Activated naive CD4-positive, alpha-beta T cell treated with Interleukin-2 at 50 U/mL for 16 hours (primary cell): ENCODE measurements at places on chromosomes 12 and 14.

- no peak for DNase-seq
Measured at GRCh38 chr14:99883866-99884650, 90.8 kb downstream of the EML1 start.

GRCh38 chr12:58725400-58726105, 194.8 kb downstream of the LRIG3 start:
- DNase-seq: no peak

DNA sequence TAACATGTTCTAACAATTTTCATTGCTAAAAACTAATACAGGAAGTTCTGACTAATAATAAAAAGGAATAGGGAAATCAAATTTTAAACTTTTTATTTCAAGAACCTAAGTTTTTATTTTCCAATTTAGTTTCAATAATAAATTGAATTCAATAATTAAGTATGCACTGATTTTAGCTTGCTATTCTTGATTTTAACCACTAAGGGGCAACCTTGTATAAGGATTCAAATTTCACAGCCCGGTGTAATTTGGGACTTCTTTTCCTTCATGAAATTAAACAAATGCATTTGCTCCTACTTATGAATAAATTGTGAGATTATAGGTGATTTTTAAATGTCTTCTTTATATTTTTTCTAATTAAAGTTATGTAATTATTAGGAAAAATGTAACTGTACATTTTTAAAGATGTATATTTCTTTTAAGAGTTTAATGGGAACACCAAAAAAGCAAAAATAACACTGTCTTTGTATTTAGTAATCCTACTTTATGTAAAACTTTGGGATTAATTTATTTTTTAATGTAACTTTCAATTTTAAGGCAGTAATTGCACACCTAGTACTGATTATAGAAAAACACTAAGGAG, 241.4 kb upstream of the PDZRN4 start:
- DNase-seq: no peak

DNA sequence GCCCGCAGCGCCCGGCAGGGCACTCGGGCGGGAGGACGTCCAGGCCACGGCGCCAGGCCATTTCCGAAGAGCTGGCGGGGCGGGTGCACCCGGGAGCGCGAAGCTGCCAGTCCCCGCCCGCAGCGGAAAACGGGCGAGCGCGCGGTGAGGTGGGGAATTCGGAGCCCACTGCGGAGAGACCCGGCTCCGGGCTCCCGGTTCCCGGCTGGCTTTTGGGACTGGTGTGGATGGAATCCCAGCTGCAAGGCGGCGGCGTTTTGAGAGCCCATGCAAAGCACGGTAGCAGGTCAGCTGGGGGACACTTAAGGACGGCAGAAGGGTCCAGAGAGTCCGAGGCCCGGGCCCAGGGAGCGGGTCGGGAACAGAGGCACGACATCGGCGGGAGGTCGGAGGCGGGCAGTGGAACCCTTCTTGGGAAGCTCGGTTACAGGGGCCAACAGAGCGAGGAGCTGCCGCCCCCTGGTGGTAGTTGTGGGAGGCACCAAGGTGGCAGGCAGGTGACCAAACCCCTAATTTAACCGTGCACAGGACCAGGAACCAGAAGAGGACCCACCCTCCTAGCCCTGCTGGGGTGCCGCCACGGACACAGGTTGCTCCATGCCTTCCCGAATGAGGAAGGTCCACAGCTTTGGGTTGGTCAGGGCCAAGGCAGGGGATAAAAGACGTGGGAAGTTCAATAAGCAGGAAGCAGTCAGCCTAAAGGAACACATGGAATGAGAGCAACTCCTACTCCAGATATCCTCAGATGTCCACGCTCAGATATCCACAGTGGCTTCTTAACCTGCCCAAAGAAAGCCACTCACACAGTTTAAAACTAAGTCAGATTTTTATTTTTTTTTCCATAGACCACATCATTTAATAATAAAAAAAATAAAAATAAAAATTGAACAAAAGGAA, 685 bp upstream of the CDH24 start:
- DNase-seq: peak; percentile 87

DNA sequence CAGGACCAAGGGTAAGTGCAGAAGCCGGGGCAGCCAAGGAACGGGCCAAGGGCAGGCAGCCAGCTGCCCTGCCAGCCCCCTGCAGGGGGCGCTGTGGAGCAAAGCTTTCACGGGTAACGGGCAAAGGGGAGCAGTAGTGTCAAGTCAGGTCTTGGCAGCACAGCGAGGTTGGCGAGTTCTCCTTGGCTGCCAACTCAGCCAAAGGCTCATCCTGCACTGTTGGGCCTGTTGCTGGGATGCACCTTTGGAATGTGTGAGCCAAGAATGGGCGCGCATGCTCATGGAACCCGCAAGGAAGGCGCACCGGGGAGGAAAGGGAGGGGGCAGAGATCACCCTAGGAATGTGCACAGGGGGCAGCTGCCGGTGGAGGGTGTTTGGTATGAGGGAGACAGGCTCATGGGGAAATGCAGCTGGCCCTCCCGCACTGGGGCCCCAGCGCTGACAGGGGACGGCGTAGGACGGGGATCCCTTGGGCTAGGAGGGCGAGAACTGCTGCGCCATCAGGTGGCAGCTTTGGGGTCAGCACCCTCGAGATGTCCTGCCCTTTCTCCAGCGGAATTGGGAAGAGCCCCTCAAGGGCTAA, 138.0 kb downstream of the ASCL4 start:
- DNase-seq: peak; percentile 58

DNA sequence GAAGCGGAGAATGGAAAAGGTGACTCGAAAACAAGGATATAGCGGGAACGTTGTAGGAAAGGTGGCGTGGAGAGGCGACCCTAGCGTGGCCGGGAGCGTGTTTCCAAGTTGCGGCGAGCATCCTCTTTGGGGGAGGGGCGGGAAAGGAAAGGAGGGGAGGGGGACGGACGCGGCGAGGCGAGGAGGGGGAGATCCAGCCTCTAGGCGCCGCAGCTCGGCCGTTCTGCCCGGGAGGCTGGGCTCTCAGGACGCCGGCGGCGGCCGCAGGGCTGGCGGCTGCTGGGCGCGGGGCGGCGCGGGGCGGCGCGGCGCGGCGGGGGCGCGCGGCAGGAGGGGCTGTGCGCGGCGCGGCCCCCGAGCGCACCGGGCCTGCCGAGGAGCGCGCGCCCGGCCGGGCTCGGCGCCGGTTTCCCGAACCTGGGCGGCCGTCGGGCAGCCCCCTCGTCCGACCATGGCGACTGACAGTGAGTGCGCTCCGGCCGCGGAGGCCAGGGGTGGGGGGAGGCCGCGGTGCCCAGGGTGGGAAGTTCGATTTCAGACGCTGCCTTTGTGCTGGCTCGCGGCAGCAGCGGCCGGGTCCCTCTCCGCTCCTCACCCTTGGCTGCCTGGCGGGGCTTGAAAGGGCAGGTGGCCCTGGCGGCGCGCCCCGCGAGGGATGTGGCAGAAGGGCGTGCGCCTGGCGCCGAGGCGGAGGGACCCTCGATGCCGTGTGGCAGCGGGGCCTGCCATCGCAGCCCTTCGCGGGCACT, 50.3 kb downstream of the SNAPC1 start:
- DNase-seq: no peak

DNA sequence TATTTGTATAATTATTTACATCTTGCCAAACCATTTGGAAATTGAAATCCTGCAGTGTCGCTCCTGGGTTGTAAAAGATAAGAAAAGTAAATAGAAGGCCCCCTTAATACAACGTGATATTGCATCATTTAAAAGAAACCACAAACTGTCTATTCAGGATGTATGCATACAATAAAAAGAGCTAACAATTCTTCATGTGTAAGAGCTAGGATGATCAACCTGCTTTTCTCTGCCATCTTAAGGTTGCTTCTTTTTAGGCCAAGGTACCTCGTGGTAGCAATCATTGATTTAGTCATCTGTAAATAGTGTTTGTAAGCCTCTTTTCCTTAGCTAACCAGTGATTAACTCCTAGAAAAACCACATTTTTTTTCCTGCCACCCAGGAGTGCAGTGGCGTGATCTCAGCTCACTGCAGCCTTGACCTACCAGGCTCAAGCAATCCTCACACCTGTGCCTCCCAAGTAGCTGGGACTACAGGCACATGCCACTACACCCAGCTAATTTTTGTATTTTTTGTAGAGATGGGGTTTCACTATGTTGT, 3.3 kb upstream of the USP44 start:
- no peak for DNase-seq
